Epithelial cell of esophagus (primary cell): ENCODE measurements at places on chromosomes 5 and 9.

DNA sequence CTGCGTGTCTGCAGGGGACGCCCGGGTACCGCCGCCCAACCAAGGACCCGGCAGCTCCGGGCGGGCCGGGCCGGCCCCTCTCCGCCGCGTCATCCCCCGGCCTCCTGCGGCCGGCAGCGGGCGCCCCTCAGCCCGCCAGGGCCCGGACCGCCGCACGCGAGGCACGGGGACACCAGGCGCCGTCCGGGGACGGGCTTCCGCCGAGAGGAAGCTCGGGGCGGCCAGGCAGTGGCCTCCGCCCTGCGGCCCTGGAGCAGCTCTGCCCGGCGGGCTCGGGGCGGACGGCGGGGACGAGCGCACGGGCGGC is 373 bp downstream of the FBXW5 start:
- DNase-seq = peak; percentile 48

DNA sequence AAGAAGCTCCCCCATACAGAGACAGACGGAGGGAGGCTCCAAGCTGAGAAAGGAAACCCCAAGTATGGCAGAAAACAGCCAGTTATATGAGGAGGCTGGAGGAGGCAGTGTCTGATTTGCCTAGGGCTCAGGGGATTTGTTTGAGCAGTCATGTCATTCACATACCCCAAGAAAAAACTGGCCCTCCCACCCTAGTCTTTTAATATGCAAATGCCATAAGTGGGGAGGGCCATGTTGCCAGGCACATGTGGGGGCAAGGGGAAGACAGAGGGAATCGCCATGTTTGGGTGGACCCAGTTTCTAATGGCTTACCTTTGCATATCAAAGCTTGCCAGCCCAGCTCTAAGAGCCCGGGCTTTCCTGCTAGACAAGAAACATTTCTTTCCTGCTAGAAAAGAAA is 1163.8 kb downstream of the TAF11L14 start:
- no peak for DNase-seq

- DNase-seq = peak; percentile 53
Observed at GRCh38 chr5:171207256-171207847, 101.7 kb upstream of the TLX3 start.

GRCh38 chr9:109904666-109905065 is 124.7 kb downstream of the PALM2AKAP2 start:
- no peak for DNase-seq

GRCh38 chr9:70493029-70493428 is 78.6 kb upstream of the KLF9 start:
- DNase-seq = no peak

DNA sequence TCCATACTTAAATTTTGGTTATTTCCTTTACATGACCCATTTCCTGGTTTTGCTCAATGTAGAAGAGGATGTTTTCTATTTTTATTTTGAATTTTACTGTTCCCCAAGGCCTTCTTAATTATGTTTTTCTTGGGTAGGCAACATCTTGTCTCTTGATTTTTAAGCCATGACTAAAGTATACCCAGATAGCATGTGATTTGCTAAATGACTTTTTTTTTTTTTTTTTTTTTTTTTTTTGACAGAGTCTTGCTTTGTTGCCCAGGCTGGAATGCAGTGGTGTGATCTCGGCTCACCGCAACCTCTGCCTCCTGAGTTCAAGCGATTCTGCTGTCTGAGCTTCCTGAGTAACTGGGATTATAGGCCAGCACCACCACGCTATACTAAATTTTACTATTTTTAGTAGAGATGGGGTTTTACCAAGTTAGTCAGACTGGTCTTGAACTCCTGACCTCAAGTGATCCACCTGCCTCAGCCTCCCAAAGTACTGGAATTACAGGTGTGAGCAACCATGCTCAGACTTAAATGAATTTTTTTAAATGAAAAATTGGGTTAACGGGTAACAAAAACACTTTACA is 198.6 kb upstream of the DAB2 start:
- no peak for DNase-seq

- no peak for DNase-seq
Observed at GRCh38 chr5:133758641-133759040, 146.3 kb upstream of the FSTL4 start.

GRCh38 chr5:154241021-154241420 is 50.5 kb downstream of the GALNT10 start:
- DNase-seq = no peak

- DNase-seq = no peak
Observed at GRCh38 chr5:172999974-173000373, 16.4 kb downstream of the ATP6V0E1 start.

DNA sequence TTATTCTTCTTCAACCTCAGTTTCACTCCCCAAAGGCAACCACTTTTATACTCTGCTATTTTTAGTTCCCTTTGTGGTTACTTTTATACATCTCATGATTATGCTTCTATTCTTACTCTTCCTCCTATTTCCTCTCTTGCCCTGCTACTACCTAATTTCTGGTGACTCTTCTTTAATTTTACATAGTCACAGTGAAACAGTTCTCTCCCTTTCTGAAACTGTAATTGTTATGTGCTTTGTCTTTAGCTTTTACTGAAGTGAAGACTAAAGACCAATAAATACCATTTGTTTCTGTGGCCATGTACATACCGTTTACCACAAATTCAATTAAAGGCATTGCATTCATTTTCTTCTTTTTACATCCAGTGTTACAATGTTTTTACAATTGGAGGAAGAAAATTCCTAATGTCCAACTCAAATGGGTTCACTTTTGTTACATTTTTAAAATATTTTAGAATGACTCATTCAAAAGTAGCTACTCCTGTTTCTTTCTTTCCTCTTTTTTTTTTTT is 410.6 kb downstream of the PSAT1 start:
- DNase-seq = no peak

DNA sequence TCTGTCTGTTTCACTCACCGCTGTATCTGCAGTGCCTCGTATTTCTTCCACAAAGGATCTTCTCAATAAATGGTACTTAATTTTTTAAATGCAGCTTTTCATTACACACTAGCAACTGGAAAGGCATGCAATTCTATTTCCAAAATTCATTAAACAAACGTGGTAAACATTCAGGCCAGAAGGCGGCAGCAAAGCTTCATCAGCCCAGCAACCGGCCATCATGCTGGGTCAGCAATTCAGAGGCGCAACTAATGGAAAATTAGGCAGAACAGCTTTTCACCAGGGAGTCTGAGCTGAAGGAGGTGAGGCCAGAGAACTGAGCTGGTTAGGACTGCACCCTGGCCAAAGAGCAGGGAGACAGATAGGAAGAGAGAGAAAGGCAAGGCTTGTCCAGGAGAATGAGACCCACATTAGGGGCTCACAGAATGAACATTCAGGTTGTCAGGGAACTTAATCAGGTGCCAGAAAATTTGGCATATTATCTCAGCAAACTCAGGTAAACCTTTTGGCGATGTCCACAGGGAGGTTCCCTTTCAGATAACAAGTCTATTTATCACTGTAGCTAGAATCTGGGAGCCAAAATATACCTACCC is 17.7 kb upstream of the RNF180 start:
- DNase-seq = peak; percentile 61

DNA sequence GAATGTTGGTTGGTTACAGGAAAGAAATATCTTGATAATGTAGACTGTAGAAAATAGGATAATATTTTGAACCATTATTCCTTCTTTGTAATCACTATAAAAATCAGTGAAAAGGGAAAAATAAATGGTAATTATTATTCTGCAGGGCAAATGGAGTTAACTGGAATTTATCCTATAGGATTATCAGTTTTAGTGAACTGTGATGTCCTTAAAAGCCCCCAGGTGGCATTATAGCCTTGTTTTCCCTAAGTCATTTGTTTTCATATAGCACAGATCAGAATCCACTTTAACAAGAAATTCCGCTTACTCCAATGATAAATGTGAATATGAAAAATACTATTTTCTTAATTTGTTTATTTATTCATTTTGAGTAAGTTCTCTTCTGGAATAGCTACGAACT is 26.2 kb upstream of the WDR41 start:
- peak; percentile 15 for DNase-seq

- DNase-seq = no peak
Observed at GRCh38 chr9:9341203-9341602, 1271.6 kb downstream of the PTPRD start.

DNA sequence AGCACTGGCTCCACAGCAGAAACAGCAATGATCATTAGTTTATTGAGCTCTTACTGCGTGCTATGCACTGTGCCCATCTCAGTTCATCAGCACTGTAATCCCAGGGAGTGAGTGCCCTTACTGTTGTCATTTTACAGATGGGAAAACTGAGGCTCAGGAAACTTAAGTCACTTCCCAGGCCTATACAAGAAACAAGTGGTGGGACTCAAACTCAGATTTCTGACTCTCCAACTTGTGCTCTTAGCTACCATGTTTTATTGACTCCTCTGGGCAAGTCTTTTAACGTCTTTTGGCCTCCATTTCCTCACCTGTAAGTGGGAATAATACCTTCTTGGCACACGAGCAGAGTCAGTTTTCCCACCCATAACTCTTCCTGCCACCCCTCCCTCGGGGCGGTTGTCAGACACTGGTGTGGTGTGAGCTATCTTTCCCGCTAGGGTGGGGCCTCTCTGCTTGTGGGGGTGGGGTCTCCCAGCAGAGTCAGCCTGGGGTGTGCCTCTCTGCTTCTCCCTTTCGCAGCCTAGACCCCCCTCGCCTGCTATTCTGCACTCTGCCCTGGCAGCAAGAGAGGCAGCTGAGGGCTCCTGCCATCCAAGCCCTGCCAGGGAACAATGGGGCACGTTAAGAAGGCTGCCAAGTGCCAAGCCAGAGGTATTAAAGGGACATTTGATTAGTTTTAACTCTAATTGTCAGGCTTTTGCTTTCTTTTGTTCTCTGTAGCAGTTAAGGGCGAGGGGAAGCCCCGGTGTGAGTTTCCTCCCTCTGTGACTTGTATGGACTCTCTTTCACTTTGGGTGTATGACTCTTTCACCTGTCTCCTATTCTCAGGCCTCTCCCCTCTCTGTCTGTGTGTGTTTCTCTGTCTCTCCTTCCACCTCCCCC is 12.1 kb downstream of the GALNT10 start:
- no peak for DNase-seq

- DNase-seq = no peak
Observed at GRCh38 chr5:109099081-109099480, 310.7 kb downstream of the PJA2 start.

DNA sequence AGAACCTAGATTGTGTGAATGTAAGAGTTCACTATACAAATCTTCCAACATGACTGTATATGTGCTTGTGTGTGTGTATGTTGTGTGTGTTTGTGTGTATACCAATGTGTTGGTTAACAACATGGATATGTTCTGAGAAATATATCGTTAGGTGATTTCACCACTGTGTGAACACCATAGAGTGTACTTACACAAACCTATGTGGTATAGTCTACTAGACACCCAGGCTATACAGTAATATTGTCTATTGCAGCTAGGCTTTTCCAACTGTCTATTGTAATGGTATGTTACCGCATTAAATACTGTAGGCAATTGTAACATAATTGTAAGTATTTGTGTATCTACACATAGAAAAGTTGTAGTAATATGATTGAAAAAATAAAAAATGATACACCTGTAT is 959.2 kb upstream of the SEMA6A start:
- no peak for DNase-seq

DNA sequence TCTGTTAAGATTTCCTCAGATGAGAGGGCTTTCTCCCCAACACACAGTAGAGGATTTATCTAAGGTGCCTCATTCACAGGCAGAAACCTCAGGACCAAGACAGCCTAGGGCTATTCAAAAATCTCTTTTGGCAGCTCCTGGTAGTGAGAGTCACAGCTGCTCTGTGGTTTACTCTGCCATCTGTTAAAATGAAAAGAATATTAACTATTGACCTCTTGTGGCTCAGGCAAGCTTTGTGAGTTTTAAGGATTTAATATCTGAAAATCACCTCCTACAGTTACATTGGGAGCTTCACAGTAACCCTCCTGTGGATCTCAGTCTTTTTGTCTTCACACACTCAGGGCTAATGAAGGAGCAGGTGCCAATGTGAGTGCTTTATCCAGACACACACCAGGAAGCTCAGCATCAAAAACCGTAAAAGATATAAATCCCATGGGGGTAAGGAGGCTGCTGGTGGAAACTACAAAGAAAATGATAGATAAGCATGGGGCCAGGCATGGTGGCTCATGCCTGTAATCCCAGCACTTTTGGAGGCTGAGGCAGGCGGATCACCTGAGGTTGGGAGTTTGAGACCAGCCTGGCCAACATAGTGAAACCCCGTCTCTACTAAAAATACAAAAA is 29.7 kb downstream of the PPP1R2B start:
- DNase-seq = no peak

DNA sequence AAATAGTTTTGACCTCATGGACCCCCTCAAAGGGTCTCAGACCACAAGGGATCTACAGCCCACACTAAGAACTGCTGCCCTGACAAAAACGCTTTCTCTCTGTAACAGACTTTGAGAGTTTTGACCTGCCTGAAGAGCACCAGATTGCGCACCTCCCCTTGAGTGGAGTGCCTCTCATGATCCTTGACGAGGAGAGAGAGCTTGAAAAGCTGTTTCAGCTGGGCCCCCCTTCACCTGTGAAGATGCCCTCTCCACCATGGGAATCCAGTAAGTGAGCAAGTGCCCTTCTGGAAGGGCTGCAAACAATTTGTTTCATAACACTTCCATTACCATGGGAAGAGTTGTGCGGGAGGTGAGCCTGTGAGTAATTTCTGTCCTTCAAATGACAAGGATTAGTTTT is 6.0 kb downstream of the PTTG1 start:
- no peak for DNase-seq
